ENCODE measurements at places on chromosomes 2 and 18. TPM values are rescaled to one million over a fixed set of nuclear protein-coding genes. Genes with fewer than 3 reads are reported as not detected.

CSRNP3 gene
- total RNA-seq: 0.05 TPM

KLHL29 gene
- 3.1 TPM for total RNA-seq

NEB gene
- 0.30 TPM for total RNA-seq

TBR1 gene
- total RNA-seq: not detected

ADD2 gene
- total RNA-seq: 15.4 TPM

BCL11A gene
- total RNA-seq: 0.13 TPM
